Ovary (tissue), 10 donors: ENCODE measurements at places on chromosomes 1 and 21. TPM values are rescaled to one million over a fixed set of nuclear protein-coding genes. Genes with fewer than 3 reads are reported as not detected.
A peak's percentile ranks its signal among the peaks of the same experiment; 100 is the strongest.

GRCh38 chr21:44281801-44282200 lies 3.9 kb upstream of the AIRE start:
- no peak for DNase-seq

Gene IFFO2
- total RNA-seq = 11.2 TPM

- peak; percentile 55 for DNase-seq
These were observed 179.9 kb downstream of the ZC3H11B start for GRCh38 chr1:219433001-219433400.

- no peak for DNase-seq
These were observed 12.9 kb downstream of the DPYD start for GRCh38 chr1:97907886-97908285.

DNA sequence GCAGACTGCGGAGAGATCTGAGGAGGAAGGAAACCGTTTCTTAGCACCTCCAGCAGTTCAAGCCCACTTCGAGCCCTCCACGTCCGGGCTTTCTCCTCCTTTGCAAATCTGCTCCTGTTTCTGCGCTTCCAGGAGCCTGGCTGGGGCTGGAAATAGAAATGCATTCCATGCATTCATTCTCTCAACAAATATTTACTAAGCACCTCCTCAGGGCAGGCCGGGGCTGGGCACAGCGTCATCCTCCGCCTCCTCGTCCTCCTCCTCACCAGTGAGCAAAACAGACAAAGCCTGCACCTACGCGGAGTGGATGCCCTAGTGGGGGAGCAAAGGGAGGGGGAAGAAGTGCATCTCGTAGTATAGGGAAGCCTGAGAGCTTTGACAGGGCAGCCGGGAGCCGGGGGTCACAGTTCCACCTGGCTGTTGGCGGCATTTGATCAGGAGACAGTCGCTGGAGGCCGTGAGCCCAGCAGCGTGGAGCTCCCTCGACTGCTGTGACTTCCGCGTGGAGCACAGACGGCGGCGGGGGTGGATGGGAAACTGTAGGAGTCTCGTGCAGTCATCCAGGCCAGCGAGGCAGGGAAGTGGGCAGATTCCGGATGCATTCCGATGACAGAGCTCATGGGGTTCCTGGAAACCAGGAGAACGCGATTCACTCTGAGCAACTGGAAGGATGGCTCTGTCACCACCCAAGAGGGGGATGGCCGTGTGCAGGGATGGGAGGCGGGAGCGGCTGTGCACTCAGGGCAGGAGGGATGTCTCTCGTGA lies 93.5 kb downstream of the SIK1 start:
- DNase-seq = peak; percentile 59

- DNase-seq = no peak
These were observed 2.8 kb downstream of the DIRAS3 start for GRCh38 chr1:68047659-68048026.

DNA sequence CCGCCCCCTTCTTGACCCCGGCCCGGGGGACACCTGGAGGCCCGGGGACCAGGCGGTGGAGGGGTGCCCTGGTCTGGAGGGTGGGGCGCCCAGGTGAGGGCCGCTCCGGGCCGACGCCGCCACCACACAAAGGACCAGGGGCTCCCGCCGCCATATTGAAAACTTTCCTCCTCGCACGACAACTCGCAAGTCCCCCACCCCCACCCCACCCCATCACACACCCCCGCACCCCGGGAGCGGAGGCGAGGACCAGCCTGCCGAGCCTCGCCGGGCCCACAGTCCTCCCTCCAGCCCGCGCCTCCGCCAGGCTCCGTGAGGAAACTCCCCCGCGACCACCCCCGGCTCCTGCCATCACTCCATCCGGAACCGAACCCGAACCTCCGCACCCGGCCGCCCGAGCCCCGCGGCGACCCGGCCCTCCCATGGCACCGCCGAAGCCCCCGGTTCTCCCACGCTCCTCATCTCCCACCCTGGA lies 733 bp downstream of the KDM5B start:
- peak; percentile 68 for DNase-seq

- DNase-seq = no peak
These were observed 100.2 kb downstream of the SPATA46 start for GRCh38 chr1:162276493-162276892.

GRCh38 chr1:55484173-55484572 lies 269.0 kb upstream of the USP24 start:
- no peak for DNase-seq
